ENCODE measurements at places on chromosomes 7 and 10.

GRCh38 chr10:5096108-5096507 is 1.9 kb downstream of the AKR1C3 start:
- no peak for DNase-seq

DNA sequence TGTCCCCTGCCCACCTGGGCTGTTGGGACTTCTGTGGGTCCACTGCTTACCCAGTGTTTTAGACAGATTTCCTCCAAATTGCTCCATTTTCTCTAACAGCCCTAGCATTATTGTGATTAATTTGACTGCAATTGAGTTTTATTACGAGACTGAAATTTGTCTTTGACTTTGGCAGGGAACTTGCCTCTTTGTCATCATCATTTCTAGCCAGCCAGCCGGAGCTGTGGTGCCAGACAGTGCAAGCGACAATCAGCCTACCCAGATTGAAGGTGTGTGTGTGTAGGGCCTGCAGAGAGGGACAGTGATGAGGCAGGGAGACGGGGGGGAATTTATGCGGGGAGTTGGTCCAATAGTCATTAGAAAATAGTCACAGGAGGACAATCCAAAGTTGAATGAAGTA is 743.0 kb downstream of the NRG3 start:
- no peak for DNase-seq

DNA sequence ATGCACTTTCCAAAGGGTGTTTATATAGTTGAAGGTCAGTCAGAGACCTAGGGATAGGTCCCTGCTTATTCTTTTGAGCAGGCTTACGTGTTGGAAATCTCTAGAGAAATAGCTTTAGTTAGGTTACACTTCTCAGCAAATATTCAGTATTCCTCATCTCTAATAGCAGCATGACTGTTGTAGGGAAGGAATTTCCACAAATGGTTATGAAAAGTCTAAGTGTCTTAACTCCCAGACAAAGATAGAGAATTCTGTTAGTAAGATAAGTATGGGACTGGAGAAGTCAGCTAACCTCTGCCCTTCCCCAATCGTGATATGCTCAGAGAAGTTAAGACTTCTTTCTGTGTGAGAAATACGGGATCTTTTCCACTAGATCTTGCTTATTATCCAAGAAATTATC is 16.5 kb downstream of the SGPL1 start:
- DNase-seq: no peak

DNA sequence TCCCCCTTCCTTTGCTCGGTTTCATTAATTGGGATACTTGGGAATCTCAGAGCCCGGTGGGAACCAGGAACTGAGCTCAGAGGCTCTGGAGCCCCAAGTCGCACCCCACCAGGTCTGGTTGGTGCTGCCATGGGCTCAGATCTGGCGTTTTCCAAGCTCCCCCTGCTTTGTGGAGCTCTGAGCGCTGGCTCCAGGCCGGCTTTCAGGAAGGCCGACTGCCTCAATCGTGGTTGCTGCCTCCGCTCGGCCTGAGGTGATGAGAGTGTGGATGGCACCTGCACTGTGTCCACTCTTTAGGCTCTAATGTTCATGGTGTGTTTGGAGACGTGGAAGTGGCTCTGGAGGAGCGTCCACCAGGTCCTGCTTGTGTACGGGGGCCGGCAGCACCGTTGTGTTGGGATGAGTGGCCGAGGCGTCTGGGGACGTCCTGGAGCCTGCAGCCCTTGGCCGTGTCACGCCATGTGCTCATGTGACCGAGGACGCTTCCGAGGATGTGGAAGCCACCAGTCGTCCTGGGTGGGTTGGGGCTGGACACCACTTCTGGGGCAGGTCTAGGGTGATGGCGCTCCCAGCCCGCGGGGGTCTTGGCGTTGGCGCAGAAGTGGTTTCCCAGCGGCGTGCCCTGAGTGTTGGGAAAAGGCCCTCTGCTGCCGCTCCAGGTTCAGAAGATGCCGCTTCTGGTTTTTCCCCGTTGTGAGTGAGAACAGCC is 8.2 kb downstream of the INPP5A start:
- DNase-seq: no peak

GRCh38 chr10:121260377-121260776 is 337.9 kb downstream of the FGFR2 start:
- DNase-seq: no peak

DNA sequence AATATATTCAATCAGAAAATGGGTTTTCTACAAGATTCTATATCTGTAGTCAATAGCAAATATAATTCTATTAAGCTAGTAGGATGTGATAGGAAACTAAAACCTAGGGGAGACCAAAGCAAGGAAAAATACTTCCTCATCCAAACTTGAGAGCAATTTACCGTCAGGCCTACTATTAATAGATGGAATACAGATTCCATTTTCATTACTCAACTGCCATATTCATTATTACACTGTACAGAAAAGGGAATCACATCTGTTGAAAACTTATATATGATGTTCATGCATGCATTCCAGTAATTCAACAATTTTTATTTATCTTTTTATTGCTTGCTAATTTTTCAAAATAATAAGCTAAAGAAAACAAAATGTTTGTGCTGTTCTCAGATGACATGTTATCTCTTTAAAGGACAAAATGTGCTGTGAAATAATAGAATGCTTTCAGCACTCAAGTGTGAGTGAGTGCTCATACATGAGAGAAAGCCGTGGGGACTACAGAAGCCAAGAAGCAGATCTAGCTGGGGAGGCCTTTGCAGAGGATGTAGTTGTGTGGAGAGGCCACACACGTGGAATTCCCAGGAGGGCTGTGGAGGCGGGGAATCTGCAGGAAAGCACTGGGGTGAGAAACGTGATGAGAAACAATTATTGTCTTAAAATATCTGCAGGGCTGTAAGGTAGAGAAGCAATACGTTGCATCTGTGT is 110.0 kb downstream of the EGFR start:
- no peak for DNase-seq

All from T-cell (primary cell).